Bronchial epithelial cell (primary cell): ENCODE measurements at places on chromosomes 3 and 15. TPM values are rescaled to one million over a fixed set of nuclear protein-coding genes. Genes with fewer than 3 reads are reported as not detected.

DNA sequence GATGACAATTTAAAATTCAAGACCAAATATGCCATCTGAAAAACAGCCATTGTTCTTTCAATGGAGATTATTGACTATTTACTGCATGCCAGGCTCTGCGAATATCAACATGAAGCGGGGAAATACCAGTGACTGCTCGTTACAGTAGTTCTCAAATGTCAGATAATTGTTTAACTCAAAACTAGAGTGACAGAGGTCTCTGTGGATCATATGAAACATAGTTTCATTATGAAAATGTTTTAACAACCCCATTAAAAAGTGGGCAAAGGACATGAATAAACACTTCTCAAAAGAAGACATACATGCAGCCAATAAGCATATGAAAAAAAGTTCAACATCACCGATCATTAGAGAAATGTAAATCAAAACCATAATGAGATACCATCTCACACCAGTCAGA lies 50.0 kb upstream of the GPR149 start:
- no peak for DNase-seq

DNA sequence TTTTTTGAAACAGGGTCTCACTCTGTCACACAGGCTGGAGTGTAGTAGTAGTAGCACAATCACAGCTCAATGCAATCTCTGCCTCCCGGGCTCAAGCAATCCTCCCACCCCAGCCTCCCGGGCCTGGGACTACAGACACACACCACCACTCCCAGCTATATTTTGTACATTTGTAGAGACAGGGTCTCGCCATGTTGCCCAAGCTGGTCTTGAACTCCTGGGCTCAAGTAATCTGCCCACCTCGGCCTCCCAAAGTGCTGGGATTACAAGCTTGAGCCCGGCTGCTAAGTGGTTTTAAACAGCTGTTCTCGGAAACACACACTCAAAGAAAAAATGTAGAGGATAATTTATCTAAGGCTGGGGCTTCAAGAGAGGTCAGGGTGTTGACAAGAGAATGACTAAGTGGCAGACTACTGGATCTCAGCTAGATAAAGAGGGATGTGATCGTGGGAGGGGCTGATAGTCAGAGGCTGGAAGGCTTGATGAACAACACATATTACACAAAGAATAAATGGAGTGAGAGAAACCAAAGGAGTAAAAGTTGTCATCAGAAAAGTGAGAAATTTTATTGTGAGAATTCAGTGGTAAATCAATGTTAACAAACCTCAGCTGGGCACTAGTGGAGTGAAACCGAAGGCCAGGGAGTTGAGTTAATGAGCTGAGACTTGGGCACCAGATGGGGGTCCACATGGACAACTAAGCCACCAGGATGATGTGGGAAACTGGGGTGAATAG lies 6.7 kb downstream of the CCR5AS start:
- peak; percentile 75 for DNase-seq

- DNase-seq, result no peak
These were observed 68.0 kb downstream of the CASR start for GRCh38 chr3:122251428-122251827.

GRCh38 chr3:142028243-142028777 lies 121.0 kb downstream of the TFDP2 start:
- DNase-seq, result peak; percentile 82

COMMD4 gene
- total RNA-seq, result 41.3 and 63.9 TPM in 2 replicates

RAB5A gene
- total RNA-seq, result 43.7 and 68.7 TPM in 2 replicates

DNA sequence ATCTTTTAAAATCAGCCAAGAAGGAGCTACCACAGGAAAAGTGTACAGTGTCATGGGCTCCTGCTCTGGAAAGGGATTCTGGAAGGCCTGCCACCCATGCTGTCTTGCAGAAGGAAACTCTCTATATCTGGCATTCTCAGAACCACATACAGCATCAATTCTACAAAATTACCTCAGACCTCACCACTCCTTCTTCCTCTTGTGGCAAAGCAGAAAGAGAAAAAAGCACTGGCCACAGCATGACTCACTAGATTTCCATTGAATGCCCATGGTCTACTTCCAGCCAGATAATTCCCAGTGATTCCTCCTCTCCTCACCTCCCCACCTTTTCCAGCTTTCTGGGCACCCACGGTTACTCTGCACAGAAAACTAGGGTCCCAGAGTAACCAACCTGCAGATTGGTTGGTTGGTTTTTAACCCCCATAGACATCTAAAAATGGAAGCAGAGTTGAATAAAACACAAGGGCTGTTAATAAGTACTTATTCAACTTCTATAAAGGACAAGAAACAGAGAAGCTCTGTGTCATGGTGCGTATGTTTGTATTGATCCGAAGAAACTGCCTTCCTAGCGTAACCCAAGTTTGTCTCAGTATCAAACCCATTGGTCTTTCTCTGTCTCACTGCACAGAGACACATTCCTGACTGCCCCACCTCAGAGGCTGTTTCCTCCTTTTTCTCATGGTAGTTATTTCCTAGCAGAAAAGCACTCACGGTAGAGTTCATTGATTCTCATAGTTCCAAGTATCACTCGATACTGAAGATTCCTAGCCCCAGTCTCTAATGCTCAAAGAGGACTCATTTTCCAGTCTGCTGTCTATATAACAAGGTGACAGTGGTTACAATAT lies 67.7 kb downstream of the LDHAL6B start:
- peak; percentile 73 for DNase-seq

GPR171 gene
- total RNA-seq, result not detected in 2 replicates

CXCR6 gene
- total RNA-seq, result not detected in 2 replicates

DNA sequence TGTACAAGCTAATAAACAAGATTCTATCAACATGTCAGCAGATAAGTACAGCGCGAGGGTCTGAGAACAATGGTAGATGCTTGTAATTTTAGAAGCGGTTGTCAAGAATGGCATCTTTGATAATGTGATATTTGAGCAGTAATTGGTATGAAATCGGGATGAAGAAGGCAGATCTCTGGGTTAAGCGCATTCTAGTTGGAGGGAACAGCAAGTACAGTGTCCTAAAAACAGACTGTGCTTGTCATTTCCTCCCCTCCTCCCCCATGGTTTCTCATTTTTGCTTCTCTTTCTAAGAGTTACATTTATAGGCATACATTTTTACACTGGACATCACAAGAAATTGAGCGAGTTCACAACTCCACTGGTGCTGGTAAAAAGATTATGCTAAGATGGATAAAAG lies 23.3 kb downstream of the TGFBR2 start:
- no peak for DNase-seq

- DNase-seq, result no peak
These were observed 208.7 kb downstream of the RAP2B start for GRCh38 chr3:153370680-153371079.

DNA sequence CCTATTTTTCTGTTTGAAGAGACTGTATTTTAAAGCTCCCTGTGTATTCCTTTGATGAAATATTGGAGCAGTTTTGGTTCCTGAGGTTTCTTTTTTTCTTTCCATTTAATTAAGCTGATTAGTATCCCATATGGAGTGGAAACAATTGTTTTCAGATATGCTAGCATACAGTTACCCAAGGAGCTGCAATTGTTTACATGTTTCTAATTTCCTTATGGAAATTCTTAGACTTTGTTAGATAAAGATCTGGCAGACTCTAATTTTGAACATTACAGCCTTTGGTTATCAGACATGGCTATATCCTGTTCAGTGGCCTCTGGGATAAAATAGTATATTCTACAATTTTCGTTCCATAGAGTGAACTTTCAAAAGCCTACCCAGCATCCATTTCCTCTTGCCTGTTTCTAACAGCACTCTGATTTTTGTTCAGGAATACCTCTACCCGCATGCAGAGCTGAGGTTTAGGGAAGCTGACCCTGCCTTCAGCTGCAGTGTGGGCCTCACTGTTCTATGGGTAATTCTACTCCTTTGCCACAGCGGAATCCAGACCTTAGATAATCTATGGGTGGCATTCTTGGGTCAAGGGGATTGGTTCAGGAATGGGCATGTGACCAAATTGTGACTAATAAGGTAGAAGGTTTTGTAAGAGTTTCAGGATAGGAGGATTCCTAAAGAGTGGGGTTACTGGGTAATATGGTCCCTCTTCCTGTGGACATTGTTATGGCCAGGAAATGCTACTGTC lies 161.1 kb upstream of the ANKRD28 start:
- DNase-seq, result no peak

DNA sequence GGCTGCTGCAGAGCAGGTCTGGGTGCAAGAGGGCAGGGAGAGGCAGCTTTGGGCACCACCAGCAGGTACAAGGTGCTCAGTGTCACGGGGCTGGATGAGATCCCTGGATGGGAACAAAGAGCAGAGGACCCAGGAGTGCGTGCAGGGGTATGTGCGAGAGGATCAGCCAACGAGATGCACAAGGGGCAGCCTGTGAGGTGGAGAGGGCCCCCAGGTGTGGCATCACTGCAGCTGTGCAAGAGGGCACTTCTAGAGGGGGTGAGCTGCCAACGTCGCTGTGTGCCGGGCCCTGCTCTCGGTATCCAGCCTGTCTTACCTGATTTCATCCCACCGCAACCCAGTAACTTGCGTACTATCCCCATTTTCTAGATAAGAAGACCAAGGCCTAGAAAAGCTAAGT lies 67.3 kb upstream of the SNRPA1 start:
- DNase-seq, result no peak

DNA sequence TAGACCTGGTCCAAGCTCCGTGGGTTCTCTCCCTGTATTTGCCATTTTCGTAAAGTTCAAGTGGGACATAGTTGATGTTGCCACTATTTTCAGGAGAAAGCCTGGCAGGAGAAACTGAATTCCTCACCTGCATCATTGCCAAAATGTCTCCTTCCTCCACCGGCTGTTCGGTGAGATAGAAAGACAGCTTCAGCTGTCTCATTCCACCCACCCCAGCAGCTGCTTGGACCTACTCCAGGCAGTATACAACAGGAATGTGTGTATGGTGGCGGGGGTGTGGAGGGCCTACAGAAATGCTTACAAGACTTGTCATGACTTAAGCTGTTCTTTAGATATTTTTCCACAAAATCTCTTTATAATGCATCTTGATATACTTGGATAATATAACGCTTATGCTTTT lies 132.7 kb upstream of the RAP2B start:
- peak; percentile 85 for DNase-seq

ADAMTSL3 gene
- total RNA-seq, result 0.79 and 1.2 TPM in 2 replicates

DNA sequence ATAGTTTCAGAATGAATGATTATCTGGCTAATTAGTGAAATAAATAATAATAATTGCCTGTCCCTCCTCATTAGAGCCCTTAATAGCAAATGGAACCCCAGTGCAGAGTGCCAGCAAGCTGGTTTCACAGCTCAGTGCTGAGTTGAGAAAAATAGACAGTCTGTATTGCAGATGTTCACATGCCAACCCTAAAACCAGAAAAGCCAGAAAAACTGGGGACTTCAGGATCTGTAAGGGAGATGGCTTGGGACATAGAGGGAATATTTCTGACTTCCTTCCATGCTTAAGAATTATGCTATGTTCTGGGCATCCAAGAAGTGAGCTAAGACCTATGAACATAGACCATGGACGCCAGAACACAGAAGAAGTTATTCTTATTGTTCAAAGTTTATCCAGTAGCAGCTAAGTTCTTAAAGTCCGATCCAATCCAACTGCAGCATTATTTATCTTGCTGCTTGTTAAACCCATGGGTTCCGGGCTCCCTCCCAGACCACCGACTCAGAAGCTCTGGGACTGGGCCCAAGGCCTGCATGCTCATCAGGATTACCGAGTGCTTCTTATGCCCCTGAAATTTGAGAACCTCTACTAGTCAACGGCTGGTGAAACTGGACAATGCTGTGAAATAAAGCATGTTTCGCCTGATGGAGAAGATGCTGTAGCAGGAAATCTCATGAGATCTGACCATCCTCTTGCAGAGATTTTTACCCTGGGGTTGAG lies 158.3 kb downstream of the FOXB1 start:
- DNase-seq, result no peak

STAC gene
- 0.51 and 1.1 TPM in 2 replicates for total RNA-seq

DNA sequence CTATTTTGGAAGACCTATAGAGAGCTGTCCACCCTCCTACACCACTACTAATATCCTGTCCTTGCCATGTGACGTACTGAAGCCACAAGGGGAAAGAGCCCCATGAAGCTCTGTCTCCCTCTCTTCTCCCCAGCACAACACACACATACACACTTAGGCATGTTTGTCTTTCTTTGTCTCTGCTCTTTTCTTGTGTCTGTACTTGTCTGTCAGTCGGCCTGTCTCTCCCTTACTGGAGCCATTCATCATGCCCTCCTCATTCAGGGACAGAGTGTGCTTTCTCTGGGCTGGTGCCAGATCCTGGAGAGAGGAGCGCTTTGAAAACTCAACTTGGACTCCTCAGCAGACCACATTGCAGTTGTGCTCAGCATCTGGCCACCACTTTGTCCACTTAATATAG lies 47.6 kb downstream of the PSMD6 start:
- DNase-seq, result peak; percentile 95
